ENCODE measurements at places on chromosomes 11 and 22. TPM values are rescaled to one million over a fixed set of nuclear protein-coding genes. Genes with fewer than 3 reads are reported as not detected.

The BATF2 gene
- total RNA-seq, result not detected

The PAX6 gene
- not detected for total RNA-seq

The RNF121 gene
- total RNA-seq, result 44.9 TPM

DNA sequence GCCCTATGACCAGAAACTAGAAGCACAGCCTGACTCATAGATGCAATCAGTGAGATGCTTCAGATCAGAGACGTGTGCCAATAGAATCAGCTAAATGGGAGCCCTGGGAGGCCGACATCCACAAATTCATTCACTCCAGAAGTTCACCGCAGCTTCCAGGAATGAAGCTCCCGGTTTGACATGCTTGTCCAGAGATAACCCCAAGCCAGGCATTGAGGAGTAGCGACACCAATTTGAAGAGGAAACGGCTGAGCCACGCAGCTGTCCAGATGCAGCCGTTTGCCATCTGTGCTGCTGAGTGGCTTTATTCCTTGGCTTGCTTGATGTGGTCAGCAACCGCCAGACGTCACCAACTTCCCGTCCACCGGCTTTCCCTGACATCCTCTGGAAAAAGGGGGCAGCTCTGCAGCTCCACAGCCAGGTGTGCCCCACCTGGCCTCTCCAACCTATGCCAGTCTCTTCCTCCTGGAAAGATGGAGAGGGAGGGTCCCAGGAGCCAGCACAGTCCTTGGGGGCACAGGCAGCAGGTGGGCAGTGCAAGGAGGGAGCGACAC lies 123.9 kb upstream of the OPCML start:
- DNase-seq, result no peak
- H3K4me1 ChIP-seq, result no peaks in the 10 kb centered on the region
- H3K36me3 ChIP-seq, result no peaks in the 10 kb centered on the region
- no peak overlapping the region for H3K27ac ChIP-seq

DNA sequence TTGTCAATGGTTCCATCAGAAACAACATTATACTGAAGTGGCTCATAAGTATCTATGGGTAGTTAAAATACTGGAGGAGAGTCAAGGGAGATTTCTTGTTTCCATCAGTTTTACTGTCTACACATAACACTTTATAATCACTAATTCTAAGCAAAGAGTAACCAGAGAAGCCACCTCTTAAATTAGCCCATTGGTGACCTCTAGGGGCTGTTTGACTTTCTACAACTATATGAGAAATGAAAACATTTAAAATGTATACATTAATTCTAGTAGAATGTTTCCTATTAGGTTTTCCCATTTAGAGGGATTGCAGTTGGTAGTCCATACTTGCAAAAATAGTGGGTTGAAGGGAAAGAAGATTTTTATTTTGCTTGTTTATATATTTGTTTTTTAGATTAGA lies 504.3 kb downstream of the FAM181B start:
- H3K27me3 ChIP-seq, result peaks cover 16% of the 10 kb centered on the region
- H3K4me3 ChIP-seq, result no peak overlapping the region
- DNase-seq, result no peak
- H3K27ac ChIP-seq, result no peak overlapping the region

- no peaks in the 10 kb centered on the region for H3K4me1 ChIP-seq
- no peak for DNase-seq
- no peak overlapping the region for H3K27ac ChIP-seq
- H3K27me3 ChIP-seq, result no peaks in the 10 kb centered on the region
Measured at GRCh38 chr11:24238771-24239645, 257.8 kb upstream of the LUZP2 start.
